AG09319 (cell line): ENCODE measurements at places on chromosomes 6 and 20.

- peak; percentile 38 for DNase-seq
These were observed 258.1 kb downstream of the CLIC5 start for GRCh38 chr6:45757443-45758130.

- DNase-seq, result no peak
These were observed 27.0 kb downstream of the FILIP1 start for GRCh38 chr6:75466636-75467035.

GRCh38 chr6:152380351-152380767 lies 256.8 kb downstream of the SYNE1 start:
- no peak for DNase-seq

DNA sequence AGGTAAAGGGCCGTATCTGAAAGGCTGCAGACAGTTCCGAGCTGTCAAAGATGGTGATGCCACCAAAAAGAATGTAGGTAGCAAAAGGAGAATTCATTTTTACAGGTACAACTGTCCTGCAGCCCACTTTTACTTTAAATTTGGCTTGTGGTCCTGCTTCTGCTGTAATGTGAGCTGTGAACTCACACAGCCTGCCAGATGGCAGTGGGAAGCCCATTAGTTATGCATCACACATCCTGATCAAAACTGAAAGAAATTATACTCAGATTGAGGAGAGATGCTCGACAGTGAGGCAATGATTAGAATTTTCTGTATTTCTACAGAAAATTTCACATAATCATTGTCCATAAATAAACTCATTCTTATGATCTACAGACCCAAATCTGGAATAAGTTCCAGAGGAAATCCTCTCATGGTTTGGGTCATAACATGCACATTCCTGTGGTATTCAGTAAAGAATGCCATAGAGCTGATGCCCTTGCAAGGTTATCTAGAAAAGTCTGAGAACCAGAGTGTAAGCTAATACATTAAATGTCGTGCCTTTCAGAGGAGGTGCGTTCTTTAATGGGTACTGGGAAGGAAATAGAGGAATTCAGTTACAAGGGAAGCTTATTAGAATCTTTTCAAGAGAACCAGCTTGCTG lies 23.9 kb upstream of the E2F3 start:
- DNase-seq, result peak; percentile 57

DNA sequence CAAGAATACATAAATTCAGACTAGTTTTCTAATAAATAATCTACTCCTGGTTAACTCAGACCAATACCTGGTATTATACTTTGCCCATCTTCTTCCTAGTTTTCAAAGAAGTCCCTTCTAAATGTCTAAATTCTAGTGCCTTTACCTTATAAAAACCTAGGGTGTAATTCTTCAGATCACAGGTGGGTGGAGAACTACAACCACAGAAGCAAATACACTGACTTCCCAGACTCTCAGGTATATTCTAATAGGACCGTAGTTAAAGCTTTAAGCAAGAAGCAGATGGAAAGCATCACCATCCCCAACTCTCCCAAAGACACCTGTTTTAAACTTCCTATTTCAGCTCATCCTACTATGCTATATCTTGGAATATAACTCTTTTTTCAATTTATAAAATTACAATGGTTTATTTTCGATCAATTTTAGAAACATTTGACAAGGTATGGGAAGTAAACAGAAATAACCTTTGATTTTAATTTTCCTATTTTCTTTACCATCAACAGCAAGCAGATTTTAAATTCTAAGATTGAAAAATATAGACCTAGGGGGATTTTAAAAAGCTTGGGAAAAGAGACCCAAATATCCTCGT lies 15.8 kb downstream of the MAN1A1 start:
- no peak for DNase-seq

- DNase-seq, result no peak
These were observed 60.8 kb upstream of the SSTR4 start for GRCh38 chr20:22974354-22974753.

DNA sequence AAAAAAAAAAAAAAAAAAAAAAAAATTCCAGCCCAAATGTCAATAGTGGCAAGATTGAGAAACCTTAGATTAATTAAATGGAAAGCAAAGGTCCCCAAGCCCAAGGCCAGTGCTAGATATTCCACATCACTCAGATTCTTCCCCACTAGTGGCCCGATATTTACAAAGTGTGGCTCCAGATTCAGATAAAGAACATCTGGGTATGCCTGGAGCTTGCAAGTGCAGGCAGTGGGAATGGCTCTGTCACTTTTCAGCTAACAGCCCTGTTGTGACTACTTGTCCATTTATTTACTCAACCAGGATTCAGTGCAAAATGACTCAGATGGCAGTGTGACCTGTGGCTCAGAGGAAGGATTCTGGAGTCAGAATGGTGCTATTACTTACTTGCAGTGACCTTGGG lies 8.2 kb upstream of the KCNB1 start:
- no peak for DNase-seq

- DNase-seq, result no peak
These were observed 42.8 kb upstream of the LOC128125822 start for GRCh38 chr6:63529498-63529897.

- DNase-seq, result no peak
These were observed 18.1 kb downstream of the ADGRB3 start for GRCh38 chr6:68653074-68653705.

DNA sequence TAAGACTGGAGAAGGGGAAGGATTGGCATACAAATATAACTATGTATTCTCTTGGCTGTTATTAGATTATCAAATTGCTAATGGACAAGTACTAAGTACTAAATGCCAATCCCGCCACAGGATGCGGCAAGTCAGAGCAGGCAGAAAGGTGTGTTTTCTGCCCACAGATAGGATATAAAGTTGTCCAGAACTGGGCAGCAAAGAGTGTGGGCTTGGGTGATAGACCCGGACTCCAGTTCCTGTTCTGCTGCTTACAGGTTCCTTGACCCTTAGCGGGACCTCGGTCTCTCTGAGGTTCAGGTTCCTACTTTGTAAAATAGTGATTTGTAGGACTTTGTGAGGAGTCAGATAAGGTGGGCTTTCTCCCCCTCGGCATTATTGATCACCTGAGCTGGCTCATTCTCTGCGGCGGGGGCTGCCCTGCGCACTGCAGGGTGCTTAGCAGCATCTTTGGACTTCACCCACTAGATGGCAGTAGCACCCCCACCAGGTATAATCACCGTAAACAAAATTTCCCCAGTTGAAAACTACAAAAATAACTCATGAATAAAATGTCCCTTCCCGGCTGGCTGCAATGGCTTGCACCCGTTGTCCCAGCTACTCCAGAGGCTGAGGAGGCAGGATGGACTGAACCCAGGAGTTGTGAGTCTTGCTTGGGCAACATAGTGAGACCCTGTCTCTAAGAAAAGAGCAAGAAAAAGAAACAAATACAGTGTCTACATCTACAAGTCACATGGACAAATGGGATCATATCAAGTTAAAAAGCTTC lies 193.1 kb downstream of the DOK5 start:
- DNase-seq, result no peak

GRCh38 chr6:121680058-121680457 lies 244.6 kb downstream of the GJA1 start:
- DNase-seq, result no peak

- no peak for DNase-seq
These were observed 318.9 kb upstream of the PLCB4 start for GRCh38 chr20:8749986-8750385.

DNA sequence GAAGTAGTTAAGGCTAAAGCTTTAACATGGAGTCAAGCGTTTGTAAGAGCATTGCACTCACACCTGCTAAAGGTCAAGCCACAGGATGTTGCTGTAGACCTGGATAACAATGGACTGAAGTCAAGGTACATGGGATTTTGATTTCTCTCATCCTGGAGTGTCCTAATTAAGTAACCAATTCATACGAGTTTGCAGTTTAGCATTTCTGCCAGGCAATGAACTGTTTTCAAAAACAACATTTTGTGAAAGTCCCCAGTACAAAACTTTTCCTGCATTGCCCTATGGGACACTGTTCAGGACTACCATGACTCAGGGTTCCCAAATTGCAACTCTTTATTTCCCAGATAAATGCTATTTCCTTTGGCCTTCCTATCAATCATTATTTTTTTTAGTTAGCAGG lies 17.4 kb upstream of the SIRPB1 start:
- DNase-seq, result no peak

DNA sequence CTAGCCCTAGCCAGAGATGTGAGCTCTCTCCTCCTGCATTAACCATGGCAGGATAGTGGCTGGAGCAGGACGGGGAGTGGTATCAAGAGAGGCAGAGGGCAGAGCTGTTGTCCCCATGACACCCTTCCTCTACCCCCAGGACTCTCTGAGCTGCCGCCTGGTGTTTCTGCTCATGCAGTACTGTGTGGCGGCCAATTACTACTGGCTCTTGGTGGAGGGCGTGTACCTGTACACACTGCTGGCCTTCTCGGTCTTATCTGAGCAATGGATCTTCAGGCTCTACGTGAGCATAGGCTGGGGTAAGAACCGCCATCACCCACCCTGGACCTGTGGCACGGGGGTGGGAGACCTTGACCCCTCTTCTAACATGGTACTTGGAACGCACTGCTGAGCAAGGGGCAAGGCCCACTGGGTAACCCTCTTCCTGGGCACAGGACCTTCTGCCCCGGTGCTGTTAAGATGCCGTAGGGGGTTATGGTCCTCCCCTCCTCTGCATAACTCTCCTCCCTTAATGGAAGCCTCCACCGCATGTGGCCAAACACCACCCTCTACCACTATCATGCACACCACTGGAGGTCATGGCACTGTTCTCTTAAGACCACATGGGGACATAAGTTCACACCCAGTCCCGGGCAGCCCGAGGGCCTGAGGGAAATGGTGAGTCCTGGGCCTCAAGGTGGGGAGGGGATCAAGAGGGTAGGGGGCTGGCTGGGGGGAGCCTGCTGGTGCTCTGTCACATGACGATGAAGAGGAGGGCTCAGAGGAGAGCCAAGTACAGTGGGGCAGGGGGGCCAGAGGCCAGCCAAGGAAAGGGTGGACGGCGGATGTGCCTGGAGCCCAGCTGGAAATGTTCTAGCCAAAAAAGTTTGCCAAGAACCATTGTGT lies 25.1 kb downstream of the GLP1R start:
- no peak for DNase-seq

- DNase-seq, result no peak
These were observed 69.3 kb downstream of the ABHD12 start for GRCh38 chr20:25321262-25321831.

DNA sequence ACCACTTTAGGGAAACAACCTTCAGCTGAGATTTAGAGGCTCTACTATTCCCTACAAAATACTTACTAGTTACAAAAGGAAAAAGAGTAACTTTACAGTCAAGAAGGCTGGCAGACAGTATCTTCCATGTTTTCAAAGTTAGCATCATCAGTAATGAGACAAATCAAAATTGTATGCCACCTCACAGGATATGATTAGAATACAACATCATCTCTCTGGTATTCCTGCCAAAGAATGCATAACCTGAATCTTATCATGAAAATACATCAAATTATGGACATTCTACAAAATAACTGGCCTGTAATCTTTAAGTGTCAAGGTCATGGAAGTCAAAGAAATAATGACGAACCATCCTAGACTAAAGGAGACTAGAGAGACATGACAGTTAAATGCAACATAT lies 38.4 kb downstream of the CDK5RAP1 start:
- no peak for DNase-seq

DNA sequence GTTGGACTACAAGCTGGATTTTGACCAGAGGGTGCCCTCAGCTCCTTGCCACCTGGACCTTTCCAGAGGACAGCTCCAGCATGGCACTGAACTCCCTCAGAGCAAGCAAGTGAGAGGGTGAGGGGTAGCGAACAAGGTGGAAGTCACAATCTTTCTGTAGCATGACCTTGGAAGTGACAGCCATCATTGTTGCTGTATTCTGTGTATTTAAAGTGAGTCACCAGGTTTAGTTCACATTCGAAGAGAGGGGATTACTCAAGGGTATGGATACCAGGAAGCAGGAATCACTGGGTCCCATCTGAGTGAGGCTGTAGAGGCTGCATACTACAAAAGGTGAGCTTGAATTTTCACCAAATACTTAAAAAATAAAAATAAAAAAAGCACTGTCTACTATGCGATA lies 280.0 kb upstream of the SPTLC3 start:
- DNase-seq, result no peak

GRCh38 chr20:4898282-4899244 lies 102.7 kb downstream of the SLC23A2 start:
- DNase-seq, result peak; percentile 39

DNA sequence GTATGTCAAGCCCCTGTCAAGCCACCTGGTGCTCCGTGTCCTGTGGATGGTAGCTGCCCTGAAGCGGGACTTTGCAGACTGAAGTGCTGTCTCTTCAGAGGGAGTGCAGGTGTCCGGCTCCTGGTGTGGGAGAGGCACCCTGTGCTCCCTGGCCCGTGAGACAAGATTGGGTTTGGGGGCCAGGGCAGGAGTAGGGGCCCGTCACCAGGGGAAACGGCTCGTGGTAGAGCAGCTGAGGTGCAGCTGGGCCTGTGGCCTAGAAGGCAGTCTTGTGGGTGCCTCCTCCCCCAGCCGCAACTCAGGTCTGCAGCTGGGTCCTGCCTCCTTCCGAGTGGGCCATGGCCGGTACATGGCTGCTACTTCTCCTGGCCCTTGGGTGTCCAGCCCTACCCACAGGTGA lies at the start of gene PTCRA:
Gene PTCRA (plus strand): TSS at position 322 of the 400 bp plus-strand sequence. CDS start 17 bp downstream, at position 339.
- DNase-seq, result no peak

- peak; percentile 67 for DNase-seq
These were observed 438.4 kb upstream of the FLRT3 start for GRCh38 chr20:14775778-14776177.

DNA sequence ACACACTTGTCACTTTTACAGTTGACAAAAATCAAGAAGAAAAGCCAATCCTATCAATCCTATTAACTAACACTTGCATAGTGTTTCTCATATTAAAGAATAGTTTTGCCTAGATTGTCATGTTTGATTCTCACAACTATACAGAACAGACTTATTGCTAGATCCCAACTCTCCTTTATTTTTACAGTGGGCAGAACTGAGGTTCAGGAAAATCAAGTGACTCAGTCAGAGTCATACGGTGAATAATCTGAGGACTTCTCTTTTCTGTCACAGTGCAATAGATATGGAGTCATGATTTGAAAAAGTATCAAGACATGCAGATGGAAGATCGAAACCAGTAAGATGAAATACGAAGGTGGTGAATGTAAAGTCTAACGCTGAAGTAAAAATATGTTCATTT lies 195.1 kb upstream of the CITED2 start:
- no peak for DNase-seq

DNA sequence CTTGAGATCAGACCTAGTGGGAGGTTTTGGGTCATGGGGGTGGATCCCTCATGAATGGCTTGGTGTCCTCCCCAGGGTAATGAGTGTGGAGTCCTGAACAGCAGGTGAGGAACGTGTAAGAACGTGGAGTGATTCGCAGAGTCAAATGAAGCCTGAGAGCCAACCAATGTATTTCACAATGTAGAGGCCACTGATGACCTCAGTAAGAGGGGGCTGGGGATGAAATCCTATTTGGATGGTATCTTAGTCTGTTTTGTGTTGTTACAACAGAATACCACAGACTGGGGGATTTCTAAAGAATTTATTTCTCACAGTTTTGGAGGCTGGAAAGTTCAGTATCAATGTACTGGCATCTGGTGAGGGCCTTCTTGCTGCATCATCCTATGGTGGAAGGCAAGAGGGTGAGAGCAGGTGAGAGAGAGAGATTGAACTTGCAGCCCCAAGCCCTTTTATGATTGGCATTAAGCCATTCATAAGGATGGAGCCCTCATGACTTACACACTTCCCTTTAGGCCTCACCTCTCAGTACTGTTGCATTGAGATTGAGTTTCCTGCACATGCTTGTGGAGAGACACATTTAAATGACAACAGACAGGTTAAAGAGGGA lies 47.3 kb upstream of the HIVEP1 start:
- DNase-seq, result no peak

GRCh38 chr20:51966296-51966971 lies 164.1 kb upstream of the SALL4 start:
- peak; percentile 22 for DNase-seq

- DNase-seq, result no peak
These were observed 861.2 kb upstream of the EYS start for GRCh38 chr6:66568271-66568670.
